ENCODE measurements at places on chromosomes 12 and 14. TPM values are rescaled to one million over a fixed set of nuclear protein-coding genes. Genes with fewer than 3 reads are reported as not detected.
A peak's percentile ranks its signal among the peaks of the same experiment; 100 is the strongest.

- no peaks in the 10 kb centered on the region for H3K4me1 ChIP-seq
- no peak overlapping the region for H3K4me3 ChIP-seq
- no peak for DNase-seq
- no peaks in the 10 kb centered on the region for H3K36me3 ChIP-seq
Measured at GRCh38 chr12:53004582-53004981, 1.7 kb upstream of the EIF4B start.

- H3K36me3 ChIP-seq = no peaks in the 10 kb centered on the region
- peaks cover 22% of the 10 kb centered on the region for H3K4me1 ChIP-seq
- DNase-seq = no peak
- no peak overlapping the region for H3K27ac ChIP-seq
Measured at GRCh38 chr14:105197211-105197641, 16.1 kb upstream of the NUDT14 start.

- H3K27me3 ChIP-seq = no peaks in the 10 kb centered on the region
- peaks cover 4% of the 10 kb centered on the region for H3K4me1 ChIP-seq
- no peak for DNase-seq
- peak overlapping the region; percentile 98 for H3K27ac ChIP-seq
- no peaks in the 10 kb centered on the region for H3K36me3 ChIP-seq
- H3K4me3 ChIP-seq = no peak overlapping the region
Measured at GRCh38 chr12:52872644-52873389, 24.0 kb upstream of the KRT78 start.

DNA sequence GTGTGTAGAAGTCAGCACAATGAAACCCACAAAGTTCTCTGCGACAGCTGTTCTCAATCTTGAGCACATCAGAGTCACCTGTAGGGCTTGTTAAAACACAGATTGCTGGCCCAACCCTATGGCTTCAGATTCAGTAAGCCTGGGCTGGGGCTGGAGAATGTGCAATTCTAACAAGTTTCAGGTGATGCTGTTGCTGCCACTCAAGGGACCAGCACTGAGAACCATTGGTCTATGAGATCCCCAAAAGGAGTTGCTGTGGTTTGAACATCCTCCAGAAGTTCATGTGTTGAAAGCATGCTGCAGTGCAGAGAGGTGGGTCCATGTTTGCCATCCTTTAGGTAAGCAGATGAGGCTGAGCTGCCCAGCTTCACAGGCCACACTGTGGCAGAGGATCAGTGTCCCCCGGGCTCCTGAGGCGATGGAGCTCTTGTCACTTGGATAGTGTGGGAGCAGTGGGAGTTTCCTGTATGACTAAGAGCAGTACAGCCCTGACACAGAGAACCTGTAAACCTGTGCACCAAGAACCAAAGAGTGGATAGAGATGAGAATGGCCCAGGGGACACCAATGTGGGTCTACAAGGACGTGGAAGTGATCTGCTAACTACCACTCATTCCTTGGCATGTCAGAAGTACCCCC, 8.0 kb upstream of the RTRAF start:
- H3K4me3 ChIP-seq = no peak overlapping the region
- H3K4me1 ChIP-seq = no peaks in the 10 kb centered on the region
- H3K27ac ChIP-seq = no peak overlapping the region
- no peaks in the 10 kb centered on the region for H3K27me3 ChIP-seq
- no peaks in the 10 kb centered on the region for H3K36me3 ChIP-seq
- DNase-seq = no peak

GRCh38 chr12:123027726-123028445, 47.4 kb downstream of the ARL6IP4 start:
- no peaks in the 10 kb centered on the region for H3K27me3 ChIP-seq
- DNase-seq = no peak
- no peaks in the 10 kb centered on the region for H3K4me1 ChIP-seq
- H3K4me3 ChIP-seq = no peak overlapping the region

- H3K27me3 ChIP-seq = no peaks in the 10 kb centered on the region
- H3K4me3 ChIP-seq = no peak overlapping the region
- H3K4me1 ChIP-seq = no peaks in the 10 kb centered on the region
- no peaks in the 10 kb centered on the region for H3K36me3 ChIP-seq
Measured at GRCh38 chr12:102483466-102483865, 3.1 kb upstream of the IGF1 start.

GRCh38 chr12:80766897-80767296, 50.2 kb downstream of the MYF5 start:
- H3K36me3 ChIP-seq = no peaks in the 10 kb centered on the region
- no peaks in the 10 kb centered on the region for H3K4me1 ChIP-seq
- H3K27ac ChIP-seq = no peak overlapping the region
- H3K27me3 ChIP-seq = no peaks in the 10 kb centered on the region
- DNase-seq = no peak

GRCh38 chr12:123099560-123100192, 51.2 kb downstream of the PITPNM2 start:
- H3K27ac ChIP-seq = no peak overlapping the region
- H3K36me3 ChIP-seq = no peaks in the 10 kb centered on the region
- H3K4me1 ChIP-seq = no peaks in the 10 kb centered on the region
- no peak overlapping the region for H3K4me3 ChIP-seq
- DNase-seq = no peak

DNA sequence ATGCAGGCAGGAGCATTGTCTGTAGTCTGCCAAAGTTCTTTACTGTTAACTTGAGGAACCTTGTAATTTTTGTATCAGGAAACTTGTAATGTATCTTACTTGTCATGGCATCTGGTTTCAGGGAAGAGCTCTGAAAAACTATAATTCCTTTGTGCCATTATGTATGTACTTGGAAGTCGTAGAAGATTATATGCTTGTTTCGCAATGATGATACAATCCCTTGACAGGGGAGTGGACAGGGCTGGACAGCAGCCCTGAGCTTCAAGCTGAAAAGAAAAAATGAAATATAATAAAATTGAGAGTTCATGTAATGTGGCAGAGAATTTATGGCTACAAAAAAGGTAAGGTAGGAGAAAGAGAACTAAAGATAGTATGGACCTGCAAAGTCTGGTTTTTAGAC, 7.4 kb upstream of the DLGAP5 start:
- H3K4me1 ChIP-seq = no peaks in the 10 kb centered on the region
- no peak overlapping the region for H3K27ac ChIP-seq
- no peaks in the 10 kb centered on the region for H3K27me3 ChIP-seq
- DNase-seq = no peak
- H3K4me3 ChIP-seq = no peak overlapping the region

- DNase-seq = no peak
- no peak overlapping the region for H3K27ac ChIP-seq
- no peaks in the 10 kb centered on the region for H3K4me1 ChIP-seq
- H3K4me3 ChIP-seq = no peak overlapping the region
- no peaks in the 10 kb centered on the region for H3K36me3 ChIP-seq
Measured at GRCh38 chr12:25041006-25041741, 92.3 kb upstream of the BCAT1 start.

DNA sequence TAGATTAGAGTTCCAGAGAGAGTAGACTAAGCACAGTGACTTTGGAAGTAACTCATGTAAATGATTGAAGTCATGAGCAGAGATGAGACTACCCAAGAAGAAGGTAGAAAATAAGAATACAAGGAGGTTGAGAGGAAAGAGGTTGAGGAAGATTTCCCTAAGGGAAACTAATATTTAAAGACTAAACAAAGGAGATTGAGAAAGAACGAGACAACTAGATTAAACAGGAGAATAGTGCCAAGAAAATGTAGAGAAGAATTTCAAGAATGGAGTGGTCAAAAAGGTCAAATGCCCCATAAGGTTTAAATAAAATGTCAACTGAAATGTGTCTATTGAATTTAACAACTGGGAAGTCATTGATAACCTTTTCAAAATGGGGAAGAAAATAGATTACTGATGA, 59.0 kb downstream of the RPS29 start:
- DNase-seq = no peak
- H3K27ac ChIP-seq = no peak overlapping the region
- no peaks in the 10 kb centered on the region for H3K27me3 ChIP-seq
- no peak overlapping the region for H3K4me3 ChIP-seq

DNA sequence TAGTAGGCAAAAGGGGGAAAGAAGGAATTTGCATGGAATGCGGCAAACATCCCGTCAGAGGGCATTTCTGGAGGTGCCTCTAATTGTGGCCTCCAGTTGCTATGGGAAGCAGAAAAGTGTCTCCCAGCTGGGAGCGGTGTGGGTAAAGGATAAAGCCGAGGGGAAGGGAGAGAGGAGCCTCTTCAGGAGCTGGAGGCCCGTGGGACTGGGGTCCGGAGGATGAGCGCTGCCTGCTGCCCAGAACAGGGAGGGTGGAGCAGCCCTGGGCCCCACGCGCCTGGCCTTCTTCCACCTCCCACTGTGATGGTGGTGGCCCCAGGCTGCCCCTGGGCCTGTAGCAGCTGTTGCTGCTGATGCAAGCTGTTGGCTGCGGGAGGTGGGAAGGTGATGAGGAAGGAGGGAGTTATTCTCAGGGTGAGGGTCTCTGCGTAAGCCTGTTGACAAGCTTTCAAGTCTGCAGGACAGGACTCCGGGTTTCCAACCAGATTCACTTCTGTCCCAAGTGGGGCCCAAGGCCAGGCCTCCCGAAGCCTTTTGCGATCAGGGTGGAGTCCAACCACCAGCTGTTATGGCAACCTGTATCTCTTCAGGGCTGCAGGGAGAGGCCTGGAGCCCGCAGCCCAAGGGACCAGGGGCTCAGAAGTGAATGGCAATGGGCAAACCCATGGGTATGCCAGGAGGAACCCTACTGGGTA, 19.1 kb upstream of the PGF start:
- no peaks in the 10 kb centered on the region for H3K36me3 ChIP-seq
- no peaks in the 10 kb centered on the region for H3K27me3 ChIP-seq
- peaks cover 6% of the 10 kb centered on the region for H3K4me1 ChIP-seq
- H3K27ac ChIP-seq = no peak overlapping the region
- no peak overlapping the region for H3K4me3 ChIP-seq

DNA sequence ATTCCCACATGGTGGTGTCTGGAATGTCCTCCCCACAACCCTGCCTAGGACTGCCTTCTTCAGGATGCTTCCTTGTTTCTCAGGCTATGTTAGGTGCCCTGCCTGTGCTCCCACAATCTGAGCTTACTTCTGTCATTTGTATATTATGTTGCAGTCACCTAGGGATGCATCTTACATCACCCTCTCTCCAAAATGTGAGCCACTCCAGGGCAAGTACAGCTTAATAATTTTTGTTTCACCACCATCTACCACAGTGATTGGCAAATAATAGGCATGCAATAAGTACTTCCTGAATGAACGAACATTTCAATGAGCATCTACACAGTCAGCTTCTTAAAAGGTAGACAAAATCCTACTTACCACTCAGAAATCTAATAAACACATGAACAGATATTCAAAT, 37.6 kb downstream of the ZFYVE26 start:
- peaks cover 29% of the 10 kb centered on the region for H3K36me3 ChIP-seq
- H3K4me1 ChIP-seq = no peaks in the 10 kb centered on the region
- no peak for DNase-seq
- H3K27me3 ChIP-seq = no peaks in the 10 kb centered on the region
- no peak overlapping the region for H3K4me3 ChIP-seq

- H3K27me3 ChIP-seq = no peaks in the 10 kb centered on the region
Measured at GRCh38 chr14:81177225-81177624, 43.5 kb downstream of the GTF2A1 start.

DNA sequence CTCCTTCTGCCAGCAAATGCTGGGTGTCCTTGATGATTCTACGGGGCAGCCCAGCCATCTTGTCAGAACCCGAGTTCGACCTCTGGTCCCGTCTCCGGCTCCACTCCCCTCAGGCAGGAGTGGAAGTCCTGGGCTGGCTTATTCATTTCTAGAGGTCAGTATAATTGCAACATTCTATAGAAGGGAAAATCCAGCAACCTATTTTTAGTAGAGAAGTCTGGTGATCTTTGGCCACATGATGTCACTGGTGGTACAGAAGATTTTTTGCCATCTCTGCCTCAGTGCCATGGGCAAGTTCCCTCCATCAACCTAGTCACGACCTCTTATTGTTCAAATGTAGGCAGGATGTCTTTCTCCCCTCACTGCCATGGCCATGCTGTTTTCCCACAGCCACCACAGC, 22.4 kb downstream of the OR10G2 start:
- DNase-seq = no peak
- no peaks in the 10 kb centered on the region for H3K27me3 ChIP-seq
- H3K27ac ChIP-seq = no peak overlapping the region
- no peak overlapping the region for H3K4me3 ChIP-seq
- H3K36me3 ChIP-seq = no peaks in the 10 kb centered on the region

DNA sequence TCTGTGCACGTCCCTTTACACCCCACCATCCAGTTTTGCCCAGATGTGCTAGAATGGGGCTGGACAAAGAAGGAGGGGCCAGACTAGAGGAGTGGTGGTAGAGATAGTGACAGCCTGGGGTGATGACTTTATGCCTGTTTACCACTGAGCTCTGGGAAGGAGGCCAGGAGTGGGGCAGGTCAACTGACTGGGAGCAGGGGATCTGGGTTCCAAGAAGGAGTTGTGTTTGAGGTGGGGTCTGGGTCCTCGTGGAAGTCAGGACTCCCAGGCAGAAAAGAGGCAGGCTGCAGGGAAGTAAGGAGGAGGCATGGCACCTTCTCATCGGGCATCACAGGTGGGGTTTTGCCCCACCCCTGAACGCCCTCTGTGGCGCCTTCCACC, 315 bp downstream of the LTB4R2 start:
- H3K27me3 ChIP-seq = no peaks in the 10 kb centered on the region
- peak overlapping the region; percentile 90 for H3K27ac ChIP-seq
- DNase-seq = no peak
- peaks cover 19% of the 10 kb centered on the region for H3K4me1 ChIP-seq
- H3K4me3 ChIP-seq = peak overlapping the region; percentile 61

- H3K4me1 ChIP-seq = no peaks in the 10 kb centered on the region
- no peak overlapping the region for H3K4me3 ChIP-seq
- no peak for DNase-seq
- H3K27me3 ChIP-seq = no peaks in the 10 kb centered on the region
Measured at GRCh38 chr14:92768795-92769194, 20.4 kb upstream of the LGMN start.

- H3K4me1 ChIP-seq = no peaks in the 10 kb centered on the region
- no peaks in the 10 kb centered on the region for H3K36me3 ChIP-seq
- no peak overlapping the region for H3K4me3 ChIP-seq
- no peak for DNase-seq
Measured at GRCh38 chr12:125389061-125389697, 323.9 kb downstream of the AACS start.

- H3K36me3 ChIP-seq = no peaks in the 10 kb centered on the region
- no peak for DNase-seq
- no peak overlapping the region for H3K27ac ChIP-seq
- H3K4me3 ChIP-seq = no peak overlapping the region
Measured at GRCh38 chr12:30902001-30902400, 24.5 kb upstream of the TSPAN11 start.

- no peaks in the 10 kb centered on the region for H3K4me1 ChIP-seq
- H3K27me3 ChIP-seq = no peaks in the 10 kb centered on the region
- H3K27ac ChIP-seq = no peak overlapping the region
- DNase-seq = no peak
- no peaks in the 10 kb centered on the region for H3K36me3 ChIP-seq
Measured at GRCh38 chr12:31682136-31682962, 22.9 kb downstream of the ETFBKMT start.

- H3K27ac ChIP-seq = no peak overlapping the region
- no peaks in the 10 kb centered on the region for H3K27me3 ChIP-seq
- no peak overlapping the region for H3K4me3 ChIP-seq
- no peak for DNase-seq
- no peaks in the 10 kb centered on the region for H3K36me3 ChIP-seq
Measured at GRCh38 chr14:63647696-63648410, 6.2 kb upstream of the WDR89 start.

PTCSC3 gene
- not detected for total RNA-seq

FOXA1 gene
- total RNA-seq = 74.4 TPM

SLC25A21 gene
- total RNA-seq = 1.6 TPM

GARIN6 gene
- not detected for total RNA-seq

DACT1 gene
- total RNA-seq = 5.0 TPM

NFE2 gene
- total RNA-seq = 0.48 TPM

DBX2 gene
- 0.33 TPM for total RNA-seq

VRTN gene
- not detected for total RNA-seq

DDIT3 gene
- total RNA-seq = 39.0 TPM

PTHLH gene
- total RNA-seq = 2.4 TPM

TTC9 gene
- 3.9 TPM for total RNA-seq

NDRG2 gene
- 251 TPM for total RNA-seq

FGF6 gene
- not detected for total RNA-seq

DLK1 gene
- not detected for total RNA-seq

FLRT2 gene
- total RNA-seq = 12.6 TPM

Data from breast epithelium (tissue), 4 donors.